ENCODE measurements at places on chromosomes 12 and 14.
A peak's percentile ranks its signal among the peaks of the same experiment; 100 is the strongest.

GRCh38 chr14:53683229-53683628 lies 273.4 kb downstream of the BMP4 start:
- no peak for DNase-seq

GRCh38 chr12:3646561-3647241 lies 106.2 kb downstream of the CRACR2A start:
- DNase-seq, result no peak

DNA sequence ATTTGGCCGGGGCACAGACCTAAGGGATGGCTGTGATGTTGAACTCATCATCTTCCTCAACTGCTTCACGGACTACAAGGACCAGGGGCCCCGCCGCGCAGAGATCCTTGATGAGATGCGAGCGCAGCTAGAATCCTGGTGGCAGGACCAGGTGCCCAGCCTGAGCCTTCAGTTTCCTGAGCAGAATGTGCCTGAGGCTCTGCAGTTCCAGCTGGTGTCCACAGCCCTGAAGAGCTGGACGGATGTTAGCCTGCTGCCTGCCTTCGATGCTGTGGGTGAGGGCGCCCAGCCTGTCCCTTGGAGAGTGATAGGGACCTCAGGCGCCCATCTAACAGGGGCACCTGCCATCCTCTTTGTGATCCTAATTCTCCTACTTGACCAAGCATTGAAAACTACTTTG lies 12.4 kb downstream of the OAS3 start:
- DNase-seq, result no peak

- no peak for DNase-seq
Measured at GRCh38 chr14:68358500-68358899, 434.4 kb downstream of the ZFP36L1 start.

DNA sequence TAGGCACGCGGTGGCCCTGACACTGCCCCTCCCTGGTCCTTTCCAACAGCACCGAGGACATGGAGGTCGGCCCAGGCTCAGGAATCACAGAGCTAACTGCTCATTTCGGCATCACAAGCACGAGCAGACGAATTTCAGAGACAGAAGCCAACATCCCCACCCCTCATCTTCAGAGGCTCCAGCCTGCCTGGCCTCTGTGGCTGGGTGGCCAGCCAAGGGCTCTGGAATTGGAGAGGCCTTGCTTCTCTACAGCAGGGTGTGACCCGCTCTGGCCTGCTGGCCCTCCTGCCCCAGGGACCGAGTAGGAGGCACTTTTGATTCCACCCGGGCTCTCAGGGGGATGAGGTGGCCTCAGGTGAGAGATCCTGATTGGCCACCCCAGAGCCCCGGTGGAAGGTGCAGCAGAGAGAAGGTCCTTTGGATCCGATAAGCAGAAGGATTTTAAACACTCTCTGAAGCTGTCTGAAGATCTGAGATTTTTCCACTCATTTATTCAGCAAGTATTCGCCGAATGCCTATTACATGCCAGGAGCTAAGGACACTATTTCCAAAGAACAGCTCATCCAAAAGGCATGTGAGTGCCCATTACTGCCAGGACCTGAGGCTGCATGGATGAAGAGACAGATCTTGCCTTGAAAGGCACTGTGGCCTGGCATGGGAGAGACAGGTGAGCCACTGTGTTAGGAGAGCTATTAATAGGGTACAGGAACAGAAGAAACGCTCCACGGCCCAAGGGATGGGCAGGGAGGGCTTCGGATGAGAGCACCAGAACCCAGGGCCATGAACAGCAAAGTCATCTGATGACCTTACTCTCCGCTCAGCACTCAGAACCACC lies 10.2 kb downstream of the BAG5 start:
- no peak for DNase-seq

GRCh38 chr12:49553512-49554088 lies 14.3 kb downstream of the MCRS1 start:
- peak; percentile 45 for DNase-seq

DNA sequence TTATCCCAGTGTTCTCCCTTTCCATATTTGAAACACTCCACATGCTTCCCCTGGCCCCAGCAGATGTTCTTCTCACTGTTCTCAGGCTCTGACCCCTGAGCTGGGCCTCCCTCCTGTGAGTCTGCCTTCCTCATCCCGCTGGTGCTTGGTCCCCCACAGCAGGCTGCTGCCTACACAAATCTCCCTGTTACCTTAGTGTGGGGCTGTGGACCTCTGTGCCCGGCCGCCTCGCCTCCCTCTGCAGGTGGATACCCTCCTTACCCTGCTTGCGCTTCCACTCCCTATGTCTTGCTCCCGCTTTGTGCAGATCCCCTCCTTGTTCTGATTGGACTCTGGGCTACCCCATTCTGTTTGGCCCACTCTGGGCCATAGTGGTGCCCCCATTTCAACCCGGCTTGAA lies 6.9 kb downstream of the DERA start:
- DNase-seq, result no peak

DNA sequence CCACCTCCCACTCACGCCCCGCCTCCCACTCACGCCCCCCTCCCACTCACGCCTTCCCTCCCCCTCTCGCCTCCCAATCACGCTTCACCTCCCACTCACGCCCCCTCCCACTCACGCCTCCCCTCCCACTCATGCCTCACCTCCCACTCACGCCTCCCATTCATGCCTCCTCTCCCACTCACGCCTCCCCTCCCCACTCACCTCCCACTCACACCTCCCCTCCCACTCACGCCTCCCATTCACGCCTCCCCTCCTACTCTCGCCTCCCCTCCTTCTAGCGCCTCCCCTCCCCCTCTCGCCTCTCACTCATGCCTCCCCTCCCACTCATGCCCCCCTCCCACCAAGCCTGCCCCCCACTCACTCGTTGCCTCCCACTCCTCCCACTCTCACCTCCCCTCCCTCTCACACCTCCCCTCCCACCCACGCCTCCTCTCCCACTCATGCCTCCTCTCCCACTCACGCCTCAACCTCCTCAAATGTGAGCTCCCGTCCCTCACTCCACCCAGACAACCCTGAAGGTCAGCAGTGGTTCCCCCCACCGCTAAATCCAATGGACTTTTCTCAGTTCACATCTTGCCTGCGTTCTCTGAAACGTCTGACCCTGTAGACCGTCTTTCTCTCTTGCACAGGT lies 39.8 kb downstream of the TMEM63C start:
- no peak for DNase-seq

- no peak for DNase-seq
Measured at GRCh38 chr14:105070760-105071137, 5.5 kb upstream of the GPR132 start.

DNA sequence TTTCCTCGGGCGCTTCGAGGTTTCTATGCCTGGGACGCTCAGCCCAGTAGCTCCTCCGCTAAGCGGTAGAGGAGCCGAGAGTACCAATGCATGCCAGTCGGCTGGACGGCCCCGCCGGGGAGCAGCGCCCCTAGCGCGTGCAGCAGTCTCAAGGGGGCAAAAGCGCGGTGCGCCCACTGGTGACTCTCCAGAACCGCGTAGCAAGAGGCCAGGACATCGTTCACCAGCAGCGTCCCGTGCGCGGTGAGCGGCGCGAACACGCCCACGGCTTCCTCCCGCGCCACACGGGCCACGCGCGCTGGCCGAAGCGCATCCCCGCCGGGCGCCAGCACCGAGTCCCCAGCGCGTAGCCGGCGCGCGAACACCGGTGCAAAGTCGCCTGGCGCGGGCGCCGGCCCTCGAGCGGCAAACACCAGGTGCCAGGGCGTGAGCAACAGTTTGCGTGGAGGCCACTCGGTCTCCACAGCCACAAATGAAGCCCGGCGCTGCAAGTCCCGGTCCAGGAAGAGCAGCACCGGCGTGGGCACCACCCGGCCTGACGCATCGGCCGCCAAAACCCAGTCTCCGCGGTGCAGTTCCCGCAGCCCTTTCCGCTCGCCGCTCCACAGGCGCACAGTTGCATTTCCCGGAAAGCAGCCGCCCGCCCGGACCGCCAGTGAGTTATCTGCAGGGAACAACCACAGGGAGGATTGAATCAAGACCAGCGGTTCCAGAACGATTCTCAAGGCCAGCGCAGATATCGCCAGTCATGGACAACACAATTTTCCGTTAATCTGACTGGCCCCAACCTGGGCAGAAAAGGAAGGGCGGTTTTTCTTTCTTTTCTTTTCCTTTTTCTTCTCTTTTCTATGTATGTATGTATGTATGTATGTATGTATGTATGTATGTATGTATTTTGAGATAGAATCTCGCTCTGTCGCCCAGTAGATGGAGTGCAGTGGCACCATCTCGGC lies 4.5 kb downstream of the DHH start:
- peak; percentile 59 for DNase-seq

DNA sequence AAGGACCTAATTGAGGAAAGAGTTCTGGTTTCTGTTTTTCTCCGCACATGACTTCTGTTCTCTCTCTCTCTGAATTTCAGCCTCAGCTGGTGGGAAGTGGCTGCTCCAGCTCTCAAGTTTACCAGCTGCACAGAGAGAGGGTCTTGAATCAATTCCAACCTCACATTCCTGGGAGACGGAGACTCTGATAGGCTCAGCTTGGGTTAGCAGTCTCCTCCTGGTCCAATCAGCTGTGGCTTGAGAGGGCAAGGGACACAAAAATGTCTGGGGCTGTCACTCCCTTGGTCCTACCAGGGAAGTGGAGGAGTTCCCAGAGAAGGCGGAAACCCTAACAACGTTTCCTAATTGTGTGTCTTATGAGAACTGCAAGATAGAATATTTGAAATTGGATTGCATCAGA lies 7.0 kb downstream of the CCDC63 start:
- DNase-seq, result no peak

GRCh38 chr14:74763803-74764531 lies 851 bp downstream of the YLPM1 start:
- peak; percentile 15 for DNase-seq

DNA sequence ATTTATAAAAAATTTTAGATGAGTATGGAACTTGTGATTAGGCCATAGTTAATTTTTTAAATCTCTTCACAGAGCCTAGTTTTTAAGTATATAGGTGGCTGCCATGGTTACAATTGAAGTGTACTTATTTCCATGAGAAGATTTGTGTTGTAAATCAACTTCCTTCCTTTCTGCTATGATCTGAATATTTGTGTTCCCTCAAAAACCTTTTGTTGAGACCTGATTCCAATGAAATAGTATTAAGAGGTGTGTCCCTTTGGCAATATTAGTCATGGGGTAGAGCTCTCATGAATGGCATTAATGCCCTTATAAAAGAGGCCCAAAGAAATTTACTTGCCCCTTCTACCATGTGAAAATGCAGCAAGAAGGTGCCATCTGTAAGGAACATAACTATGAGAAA lies 28.8 kb downstream of the ETNK1 start:
- peak; percentile 72 for DNase-seq

GRCh38 chr14:91369628-91370445 lies 47.8 kb downstream of the CCDC88C start:
- DNase-seq, result peak; percentile 42

- no peak for DNase-seq
Measured at GRCh38 chr14:71187633-71188356, 280.5 kb downstream of the PCNX1 start.

DNA sequence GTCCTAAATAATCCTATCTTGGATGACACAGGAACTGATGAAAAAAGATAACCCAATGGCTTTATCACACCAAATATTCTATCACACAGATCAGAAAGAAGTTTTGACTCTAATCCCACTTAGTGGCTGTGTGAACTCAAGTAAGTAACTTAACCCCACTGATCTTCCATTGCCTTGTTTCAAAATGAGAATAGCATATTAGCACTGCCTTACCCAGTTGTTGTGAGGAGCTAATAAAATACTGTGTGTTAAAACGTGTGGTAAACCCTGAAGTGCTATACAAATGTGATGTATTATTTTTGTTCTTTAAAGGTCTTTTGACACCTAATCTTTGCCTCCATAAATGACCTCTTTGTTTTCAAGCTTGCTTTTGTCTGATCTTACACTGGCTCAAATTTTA lies 60.9 kb upstream of the ARID2 start:
- DNase-seq, result no peak

DNA sequence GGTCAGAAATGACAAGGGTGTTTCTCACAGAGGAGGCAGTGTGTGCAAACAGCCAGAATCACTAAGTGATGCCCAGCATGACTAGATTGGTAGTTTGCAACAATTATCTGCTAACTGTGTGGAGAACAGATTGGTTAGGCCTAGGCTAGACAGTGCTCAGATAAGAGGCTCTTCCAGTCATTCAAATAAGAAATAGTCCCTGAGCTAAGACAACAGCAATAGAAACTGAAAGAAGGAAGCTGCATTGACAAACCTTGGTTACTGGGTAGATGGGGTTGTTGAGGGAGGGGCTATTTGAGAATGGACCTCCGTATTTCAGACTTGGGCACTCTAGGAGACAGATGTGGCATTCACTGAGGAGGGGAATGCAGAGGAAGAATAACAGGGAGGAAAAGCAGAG lies 255.0 kb upstream of the NPAS3 start:
- no peak for DNase-seq

DNA sequence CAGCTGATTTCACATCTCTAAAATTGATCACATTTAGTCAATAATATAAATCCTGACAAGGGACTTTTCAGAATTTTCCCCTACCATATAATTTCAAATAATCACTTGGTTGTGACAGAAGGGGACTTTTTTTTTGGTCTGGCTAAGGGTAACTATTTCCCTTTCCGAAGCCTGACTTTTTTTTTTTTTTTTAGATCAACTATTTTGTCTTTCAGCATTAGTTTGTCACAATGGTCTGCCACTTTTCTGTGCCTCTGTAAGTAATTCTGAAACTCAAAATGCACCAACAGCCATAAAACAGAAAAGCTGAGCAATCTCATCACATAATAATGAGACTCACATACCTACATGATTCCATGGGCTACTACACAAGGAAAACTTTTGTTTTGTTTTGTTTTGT lies 266.4 kb downstream of the SSPN start:
- no peak for DNase-seq

DNA sequence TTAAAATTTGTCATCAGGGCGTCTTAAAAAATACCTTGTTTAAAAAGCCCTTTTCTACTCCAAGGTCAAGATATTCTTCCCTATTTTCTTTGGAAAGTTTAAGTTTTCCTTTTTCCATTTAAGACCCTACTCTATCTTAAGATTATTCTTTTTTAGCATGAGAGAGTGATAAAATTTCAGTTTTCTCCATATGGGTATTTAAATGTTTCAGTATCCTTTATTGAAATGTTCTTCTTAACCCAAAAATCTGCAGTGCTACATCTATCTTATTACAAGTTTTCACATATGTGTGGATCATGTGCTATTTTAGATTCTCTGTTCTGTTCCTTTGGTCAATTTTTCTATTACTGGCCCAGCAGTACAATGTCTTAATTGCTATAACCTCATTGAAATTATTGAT lies 202.2 kb downstream of the TTC6 start:
- no peak for DNase-seq

- peak; percentile 15 for DNase-seq
Measured at GRCh38 chr12:124804011-124804621, 59.5 kb downstream of the SCARB1 start.

GRCh38 chr12:30191696-30192455 lies 408.1 kb upstream of the TMTC1 start:
- no peak for DNase-seq

GRCh38 chr12:15984097-15984800 lies 73.1 kb downstream of the DERA start:
- DNase-seq, result peak; percentile 48

DNA sequence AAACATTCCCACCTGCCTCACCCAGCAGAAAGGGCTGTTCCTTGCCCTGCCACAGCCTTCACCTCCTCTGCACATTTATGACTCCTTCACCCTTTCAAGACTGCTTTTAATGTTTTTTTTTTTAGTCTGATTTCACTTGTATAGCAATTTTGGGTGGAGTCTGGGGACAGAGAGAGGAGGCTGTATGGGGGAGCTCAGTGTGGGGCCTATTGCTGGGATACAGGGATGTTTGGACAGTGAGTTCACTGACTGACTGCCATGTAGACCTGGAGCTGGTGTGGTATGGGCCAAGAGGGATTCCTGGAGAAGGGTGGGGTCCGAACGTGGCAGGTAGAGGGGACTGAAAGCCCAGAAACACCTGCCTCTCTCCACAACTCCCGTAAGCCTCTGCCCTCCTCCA lies 1.9 kb upstream of the KRT85 start:
- no peak for DNase-seq

GRCh38 chr12:124254126-124254525 lies 40.8 kb upstream of the RFLNA start:
- no peak for DNase-seq

All from lung microvascular endothelial cell (primary cell).